ENCODE measurements at places on chromosomes 11 and 22. TPM values are rescaled to one million over a fixed set of nuclear protein-coding genes. Genes with fewer than 3 reads are reported as not detected.

DNA sequence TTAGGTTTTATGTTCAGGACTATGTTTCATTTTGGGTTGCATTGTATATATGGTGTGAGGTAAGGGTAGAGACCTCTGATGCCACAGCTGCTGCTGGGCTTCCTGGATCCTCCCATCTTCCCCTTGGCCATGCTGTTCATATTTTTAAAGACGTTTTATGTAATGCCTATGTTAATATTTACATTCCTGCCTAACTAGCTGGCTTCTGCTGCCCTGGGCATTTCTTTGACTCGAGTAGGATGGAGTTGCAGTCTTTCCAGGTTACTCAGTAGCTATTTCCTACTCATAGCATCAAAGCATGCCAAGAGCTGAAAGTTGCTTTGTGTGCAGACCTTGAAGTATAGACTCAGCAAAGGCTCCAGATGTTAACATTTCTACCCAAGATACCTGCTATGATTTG, 220.5 kb upstream of the CADM1 start:
- DNase-seq, result no peak

DNA sequence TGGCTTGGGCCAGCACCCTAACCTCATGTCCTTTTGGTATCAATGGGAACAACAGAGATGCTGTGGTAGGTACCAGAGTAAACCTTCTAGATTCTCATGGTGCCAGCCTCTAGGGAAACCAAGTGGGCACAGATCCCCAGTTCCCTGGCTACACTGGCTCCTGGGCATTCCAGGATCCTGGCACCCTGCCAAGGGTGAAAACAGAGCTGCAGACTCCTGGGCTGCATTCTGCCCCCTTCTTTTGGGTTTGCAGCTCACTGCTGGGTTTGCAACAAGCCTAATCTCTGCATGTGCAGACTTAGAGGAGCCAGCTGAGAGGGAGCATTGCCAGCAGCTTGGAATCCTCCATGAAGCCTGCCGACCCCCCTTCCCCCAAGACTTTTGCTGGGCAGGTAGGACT, 30.6 kb downstream of the PRDM11 start:
- no peak for DNase-seq

- no peak for DNase-seq
Measured at GRCh38 chr22:38956551-38956950, 858 bp upstream of the APOBEC3A start.

GRCh38 chr11:14417617-14418374, 58.8 kb upstream of the RRAS2 start:
- DNase-seq, result no peak

DNA sequence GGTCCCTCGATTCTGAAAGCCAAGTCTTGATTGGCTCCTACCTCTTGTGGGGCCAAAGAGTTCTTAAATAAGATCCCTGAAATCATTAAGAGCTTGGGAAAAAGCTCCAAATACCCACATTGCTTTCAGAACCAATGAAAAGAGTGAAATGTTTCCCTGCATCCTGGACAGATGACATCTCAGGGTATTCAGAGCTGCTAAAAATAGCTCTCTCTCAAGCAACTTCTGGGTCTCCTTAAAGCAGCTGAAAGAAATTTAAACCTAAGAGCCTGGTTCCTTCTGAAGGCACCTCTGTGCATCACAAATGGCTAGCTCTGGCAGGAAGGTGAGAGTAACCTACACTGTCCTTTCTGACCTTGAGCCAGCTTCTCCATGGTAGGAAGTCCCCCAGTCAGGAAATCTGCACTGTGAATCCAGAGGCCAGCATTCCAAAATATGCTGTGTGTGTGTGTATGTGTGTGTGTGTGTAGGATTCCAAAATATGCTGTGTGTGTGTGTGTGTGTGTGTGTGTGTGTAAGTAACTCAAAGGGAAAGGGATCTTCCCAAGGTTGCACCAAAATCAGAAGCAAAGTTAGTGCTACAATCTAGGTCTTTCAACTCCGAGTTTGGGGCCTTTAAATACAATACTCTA, 50.1 kb downstream of the RELT start:
- DNase-seq, result no peak

DNA sequence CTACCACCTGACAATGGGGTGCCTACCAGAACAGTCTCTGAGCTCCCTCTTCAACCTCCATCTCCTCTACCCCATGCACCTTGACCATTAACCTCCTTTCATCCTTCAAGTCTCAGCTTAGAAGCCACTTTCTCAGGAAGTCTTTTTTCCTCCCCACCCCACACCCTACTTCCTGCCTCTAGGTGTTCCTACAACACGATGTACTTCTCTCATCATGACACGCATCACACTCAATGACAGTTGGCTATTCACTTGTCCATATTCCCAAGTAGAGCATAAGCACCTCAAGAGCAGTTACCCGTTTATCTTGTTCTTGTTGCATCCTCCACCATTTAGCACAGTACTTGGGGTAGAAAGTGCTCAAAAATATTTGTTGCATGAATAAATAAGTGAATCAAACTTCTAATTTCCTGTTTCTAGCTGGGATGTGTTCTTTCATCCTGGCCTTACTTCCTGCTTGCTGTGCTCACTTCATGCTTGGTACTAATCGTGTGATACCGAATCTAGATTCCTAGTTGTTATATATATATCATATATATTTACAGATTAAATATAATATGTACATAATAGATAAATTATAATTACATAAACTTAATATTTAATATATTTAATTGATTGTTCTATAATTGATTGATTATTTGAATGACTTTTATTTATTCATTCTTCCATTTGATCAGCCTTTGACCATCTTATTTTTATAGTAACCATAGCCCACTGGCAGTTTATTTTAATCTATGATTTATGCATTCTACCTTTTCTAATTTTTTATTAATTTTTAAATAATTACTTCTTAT, 177.5 kb upstream of the TMEM45B start:
- no peak for DNase-seq

GRCh38 chr11:130873761-130874160, 42.5 kb downstream of the SNX19 start:
- DNase-seq, result no peak

GRCh38 chr11:122979815-122980595, 1.6 kb downstream of the BSX start:
- no peak for DNase-seq

- no peak for DNase-seq
Measured at GRCh38 chr22:25942856-25943411, 200.9 kb downstream of the MYO18B start.

DNA sequence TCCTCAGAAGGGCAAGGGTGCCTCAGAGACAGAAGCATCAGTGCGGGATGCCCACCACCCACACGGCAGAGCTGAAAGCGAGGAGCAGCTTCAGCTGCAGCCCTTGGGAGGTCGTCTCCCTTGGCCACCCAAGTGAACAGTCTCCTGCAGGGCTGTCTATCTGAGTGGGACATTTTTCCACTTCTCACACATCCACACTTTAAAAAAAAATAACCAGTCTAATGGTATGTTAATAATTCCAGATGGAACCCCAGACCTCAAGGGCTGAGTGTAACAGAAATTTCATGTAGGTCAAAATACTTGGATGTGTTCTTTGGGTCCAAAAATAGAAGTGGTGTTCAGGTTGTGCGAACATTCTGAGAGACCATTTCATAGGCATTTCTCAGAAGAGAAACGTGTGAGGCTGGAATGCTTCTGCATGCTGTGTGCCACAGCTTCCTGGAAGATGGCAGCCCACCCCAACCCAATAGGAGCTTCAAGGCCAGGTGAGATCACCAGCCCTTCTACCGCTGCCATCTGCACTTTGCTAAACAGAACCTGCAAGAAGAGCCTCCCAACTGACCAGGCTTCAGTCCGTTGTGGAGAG, 623.2 kb downstream of the OPCML start:
- DNase-seq, result no peak

- DNase-seq, result no peak
Measured at GRCh38 chr22:37578002-37578401, 1.9 kb downstream of the LGALS2 start.

GRCh38 chr11:12968826-12969225, 40.3 kb upstream of the RASSF10 start:
- no peak for DNase-seq

DNA sequence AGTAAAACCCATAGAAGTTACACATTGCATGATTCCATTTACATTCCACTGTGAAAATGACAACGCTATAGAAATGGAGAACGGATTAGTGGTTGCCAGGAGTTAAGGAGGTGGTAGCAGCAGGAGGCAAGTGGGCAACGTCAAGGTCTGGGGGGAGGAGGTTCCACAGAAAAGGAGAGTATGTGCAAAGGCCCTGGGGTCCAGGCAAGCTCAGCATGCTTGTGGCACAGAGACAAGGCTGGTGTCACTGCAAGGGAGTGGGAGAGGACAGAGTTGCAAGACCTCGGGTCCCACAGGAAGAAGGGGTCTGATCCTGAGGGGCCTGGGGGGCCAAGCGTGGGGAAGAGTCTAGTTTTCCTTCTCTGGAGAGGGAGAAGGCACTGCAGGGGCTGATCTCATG, 240.8 kb downstream of the MN1 start:
- no peak for DNase-seq

DNA sequence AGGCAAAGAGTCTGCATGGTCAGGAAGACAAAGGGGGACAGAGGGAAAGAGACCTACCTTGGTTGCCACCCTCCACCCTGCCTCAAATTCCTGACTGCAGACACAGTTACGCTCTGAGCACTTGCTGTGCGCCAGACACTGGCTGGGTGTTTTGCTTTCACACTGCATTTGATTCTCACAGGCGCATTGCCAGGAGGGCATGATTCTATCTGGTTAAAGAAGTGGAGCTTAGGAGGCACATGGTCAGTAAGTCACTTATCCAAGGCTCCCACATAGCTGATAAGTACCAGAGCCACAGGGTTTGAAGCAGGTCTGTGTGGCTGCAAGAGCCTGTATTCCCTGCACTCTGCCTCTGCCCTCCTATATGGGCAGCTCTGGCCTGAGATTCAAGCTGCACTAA, 103.9 kb downstream of the TIMP3 start:
- DNase-seq, result no peak

- DNase-seq, result no peak
Measured at GRCh38 chr11:6303661-6304060, 16.6 kb downstream of the CAVIN3 start.

GRCh38 chr22:47698906-47699305, 936.5 kb downstream of the TBC1D22A start:
- no peak for DNase-seq

DNA sequence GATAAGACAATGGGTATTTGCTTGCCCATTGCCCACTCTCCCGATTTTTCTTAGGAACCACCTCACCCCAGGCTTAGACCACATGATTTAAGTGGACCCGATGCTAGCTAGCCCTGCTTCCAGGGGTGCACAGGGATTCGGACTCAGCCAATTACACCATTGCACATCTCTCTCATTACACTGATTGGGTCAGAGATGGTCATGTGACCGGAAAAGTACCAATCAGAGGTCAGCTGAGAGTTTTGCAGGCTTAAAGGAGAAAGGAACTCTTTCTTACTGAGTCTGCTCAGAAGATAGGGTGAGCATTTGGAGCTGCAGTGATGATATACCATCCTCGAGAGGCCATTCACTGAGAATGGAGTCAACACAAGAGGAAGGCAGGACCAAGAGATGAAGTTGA, 12.2 kb upstream of the ANKK1 start:
- DNase-seq, result no peak

- DNase-seq, result peak; percentile 56
Measured at GRCh38 chr11:64298966-64299846, 952 bp upstream of the CATSPERZ start.

GRCh38 chr11:4184163-4184916, 89.7 kb downstream of the RRM1 start:
- DNase-seq, result no peak

DNA sequence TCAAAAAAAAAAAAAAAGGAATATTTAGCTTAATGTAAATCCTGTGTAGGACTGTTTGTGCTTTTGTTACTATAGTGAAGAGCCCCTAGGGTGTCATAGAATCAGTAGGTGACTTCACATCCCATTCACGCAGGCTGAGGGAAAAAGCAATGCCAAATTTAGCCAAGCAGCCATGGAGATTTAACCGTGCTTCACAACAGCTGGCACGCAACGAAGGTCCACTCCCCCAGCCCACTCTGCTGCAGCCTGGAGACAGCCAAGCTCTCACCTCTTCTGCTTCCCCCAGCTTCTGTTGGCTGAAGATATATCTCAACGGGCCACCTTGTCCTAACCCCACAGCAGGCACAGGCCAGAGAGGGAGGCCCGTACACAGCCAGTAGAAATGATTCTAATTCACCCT, 78.8 kb upstream of the BID start:
- DNase-seq, result no peak

DNA sequence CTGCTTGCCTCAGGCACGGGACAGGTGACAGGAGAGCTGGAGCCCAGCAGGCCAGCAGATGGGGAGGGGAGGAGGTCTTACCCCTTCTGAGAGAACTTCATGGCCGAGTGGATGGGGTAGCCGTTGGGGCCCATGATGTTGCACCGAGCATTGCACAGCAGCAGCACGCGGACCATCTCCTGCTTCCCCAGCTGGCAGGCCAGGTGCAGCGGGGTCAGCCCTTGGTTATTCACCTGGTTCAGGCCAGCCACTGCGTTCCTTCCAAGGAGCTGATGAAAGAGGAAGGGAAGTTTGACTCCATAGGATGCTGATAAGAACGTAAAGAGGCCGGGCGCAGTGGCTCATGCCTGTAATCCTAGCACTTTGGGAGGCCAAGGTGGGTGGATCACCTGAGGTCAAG, 29.4 kb upstream of the BAIAP2L2 start:
- no peak for DNase-seq

- no peak for DNase-seq
Measured at GRCh38 chr22:49866646-49867045, 13.0 kb downstream of the ZBED4 start.

DNA sequence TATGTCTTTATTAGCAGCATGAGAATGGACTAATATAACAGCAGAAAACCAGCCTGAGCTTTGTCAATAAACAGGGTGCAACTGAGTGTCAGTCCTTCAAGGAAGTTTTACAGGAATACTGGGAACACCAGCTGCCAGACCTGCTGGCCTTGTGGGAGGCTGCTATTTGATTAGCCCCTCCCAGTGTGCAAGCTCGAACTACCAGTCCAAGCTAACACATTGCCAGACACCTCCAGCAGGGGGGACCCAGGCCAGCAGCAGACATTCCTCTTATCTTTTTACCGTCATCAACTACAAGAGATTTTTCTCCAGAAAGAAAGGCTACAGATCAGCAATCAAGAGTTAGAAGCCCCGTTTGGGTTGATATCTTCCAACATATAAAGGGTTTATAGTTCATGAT, 942.8 kb upstream of the TENM4 start:
- peak; percentile 53 for DNase-seq

- DNase-seq, result peak; percentile 64
Measured at GRCh38 chr11:116879800-116880625, 42.6 kb upstream of the APOA1 start.

Gene KCNK4
- polyA plus RNA-seq, result not detected

Gene NAALADL1
- 436 TPM for polyA plus RNA-seq

Gene CELF1
- polyA plus RNA-seq, result 21.9 TPM

Gene FBLN1
- polyA plus RNA-seq, result 0.89 TPM

Gene SERHL2
- polyA plus RNA-seq, result 2.5 TPM

Gene P2RX6
- polyA plus RNA-seq, result 0.62 TPM

Gene WNT7B
- polyA plus RNA-seq, result 0.22 TPM

Gene CASP4
- 86.8 TPM for polyA plus RNA-seq

Gene RFPL1
- not detected for polyA plus RNA-seq

Gene MAPK1
- 10.3 TPM for polyA plus RNA-seq

Gene OR5P2
- polyA plus RNA-seq, result not detected

Gene ACTN3
- polyA plus RNA-seq, result 0.01 TPM

Gene SMTNL1
- not detected for polyA plus RNA-seq

Gene LDHAL6A
- 0.19 TPM for polyA plus RNA-seq

Gene POU2AF2
- polyA plus RNA-seq, result 1.4 TPM

Gene FIBIN
- 15.5 TPM for polyA plus RNA-seq
